ENCODE measurements at places on chromosomes 11 and 22. TPM values are rescaled to one million over a fixed set of nuclear protein-coding genes. Genes with fewer than 3 reads are reported as not detected.

- no peak for DNase-seq
Observed at GRCh38 chr22:22600531-22601261, 41.6 kb upstream of the PRAME start.

P2RX3 gene
- total RNA-seq, result not detected

DNA sequence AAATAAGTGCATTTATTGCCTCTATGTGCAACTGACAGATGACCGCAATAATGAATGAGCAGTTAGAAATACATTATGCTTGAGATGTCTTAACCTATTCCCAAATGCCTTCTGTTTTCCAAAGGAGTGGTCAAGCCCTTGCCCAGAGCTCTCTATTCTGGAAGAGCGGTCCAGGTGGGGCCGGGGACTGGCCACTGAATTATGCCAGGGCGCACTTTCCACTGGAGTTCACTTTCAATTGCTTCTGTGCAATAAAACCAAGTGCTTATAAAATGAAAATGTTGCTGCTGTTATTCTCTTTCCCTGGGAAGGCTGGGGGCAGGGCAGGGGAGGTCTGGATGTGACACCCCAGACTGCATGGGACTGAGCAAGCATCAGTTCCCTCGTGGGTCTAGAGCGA, 11.0 kb downstream of the NEFH start:
- no peak for DNase-seq

- DNase-seq, result no peak
Observed at GRCh38 chr22:27099946-27100722, 442.7 kb downstream of the MIAT start.

MS4A6E gene
- not detected for total RNA-seq

CASP5 gene
- total RNA-seq, result not detected

GRCh38 chr22:22201185-22201929, 43.2 kb upstream of the VPREB1 start:
- no peak for DNase-seq

DRD2 gene
- total RNA-seq, result not detected

GRCh38 chr22:17346578-17346977, 22.7 kb upstream of the CECR2 start:
- DNase-seq, result no peak

- DNase-seq, result no peak
Observed at GRCh38 chr11:126886636-126887035, 113.9 kb downstream of the KIRREL3 start.

DNA sequence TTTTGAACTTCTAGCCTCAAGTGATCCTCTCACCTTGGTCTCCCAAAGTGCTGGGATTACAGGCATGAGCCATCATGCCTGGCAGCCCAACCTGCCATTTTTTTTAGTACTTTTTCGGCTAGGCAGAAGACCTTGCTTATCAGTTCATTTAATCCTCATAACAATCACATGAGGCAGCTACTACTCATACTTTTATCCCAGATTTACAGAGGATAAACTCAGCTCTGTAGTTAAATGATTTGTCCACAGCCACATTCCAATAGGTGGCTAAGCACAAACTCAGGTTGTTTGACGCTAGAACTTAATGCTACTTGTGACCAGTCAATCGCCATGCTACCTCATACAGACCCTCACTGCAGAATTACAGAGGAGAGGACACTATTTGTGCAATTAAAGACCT, 28.1 kb downstream of the SBF2 start:
- no peak for DNase-seq

GRCh38 chr11:429391-429790, 12.4 kb downstream of the ANO9 start:
- DNase-seq, result no peak

GRCh38 chr11:59865031-59865430, 1.3 kb downstream of the TCN1 start:
- no peak for DNase-seq

- no peak for DNase-seq
Observed at GRCh38 chr11:38182126-38182866, 1584.3 kb upstream of the RAG2 start.

GRCh38 chr11:86577644-86578636, 94.5 kb downstream of the ME3 start:
- DNase-seq, result no peak

- no peak for DNase-seq
Observed at GRCh38 chr11:63763496-63764339, 4.9 kb downstream of the ZFTA start.

- no peak for DNase-seq
Observed at GRCh38 chr22:36228944-36229343, 10.4 kb downstream of the APOL2 start.

DNA sequence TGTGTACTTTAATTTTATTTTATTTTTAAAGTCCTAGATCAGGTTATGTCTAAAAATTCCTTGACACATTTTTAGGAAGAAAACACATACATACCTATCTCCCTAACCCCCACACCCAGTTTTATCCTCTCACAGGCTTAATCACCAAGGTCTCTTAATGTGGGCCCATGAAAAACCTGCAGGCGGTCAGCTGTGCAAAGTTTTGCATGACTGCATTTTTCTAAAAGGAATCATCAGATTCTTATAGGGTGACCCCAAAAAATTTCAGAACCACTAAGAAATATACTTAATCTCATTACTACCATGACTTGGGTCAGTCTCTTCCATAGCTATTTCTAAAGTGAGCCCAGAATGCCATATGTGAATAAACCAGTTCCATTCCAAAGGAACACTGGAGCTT, 19.8 kb downstream of the SAA1 start:
- no peak for DNase-seq

DNA sequence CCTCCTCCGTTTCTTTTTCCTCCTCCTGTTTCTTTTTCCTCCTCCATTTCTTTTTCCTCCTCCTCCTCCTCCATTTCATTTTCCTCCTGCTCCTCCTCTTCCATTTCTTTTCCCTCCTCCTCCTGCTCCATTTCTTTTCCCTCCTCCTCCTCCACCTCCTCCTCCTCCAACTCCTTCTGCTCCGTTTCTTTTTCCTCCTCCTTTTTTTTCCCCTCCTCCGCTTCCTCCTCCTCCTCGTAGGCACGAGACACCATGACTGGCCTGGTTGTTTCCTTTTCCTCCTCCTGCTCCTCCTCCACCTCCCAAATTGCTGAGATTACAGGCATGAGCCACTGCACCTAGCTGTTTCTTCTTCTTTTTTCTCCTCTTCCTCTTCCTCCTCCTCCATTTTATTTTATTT, 25.6 kb upstream of the DRICH1 start:
- DNase-seq, result no peak

APLNR gene
- 1.7 TPM for total RNA-seq

DNA sequence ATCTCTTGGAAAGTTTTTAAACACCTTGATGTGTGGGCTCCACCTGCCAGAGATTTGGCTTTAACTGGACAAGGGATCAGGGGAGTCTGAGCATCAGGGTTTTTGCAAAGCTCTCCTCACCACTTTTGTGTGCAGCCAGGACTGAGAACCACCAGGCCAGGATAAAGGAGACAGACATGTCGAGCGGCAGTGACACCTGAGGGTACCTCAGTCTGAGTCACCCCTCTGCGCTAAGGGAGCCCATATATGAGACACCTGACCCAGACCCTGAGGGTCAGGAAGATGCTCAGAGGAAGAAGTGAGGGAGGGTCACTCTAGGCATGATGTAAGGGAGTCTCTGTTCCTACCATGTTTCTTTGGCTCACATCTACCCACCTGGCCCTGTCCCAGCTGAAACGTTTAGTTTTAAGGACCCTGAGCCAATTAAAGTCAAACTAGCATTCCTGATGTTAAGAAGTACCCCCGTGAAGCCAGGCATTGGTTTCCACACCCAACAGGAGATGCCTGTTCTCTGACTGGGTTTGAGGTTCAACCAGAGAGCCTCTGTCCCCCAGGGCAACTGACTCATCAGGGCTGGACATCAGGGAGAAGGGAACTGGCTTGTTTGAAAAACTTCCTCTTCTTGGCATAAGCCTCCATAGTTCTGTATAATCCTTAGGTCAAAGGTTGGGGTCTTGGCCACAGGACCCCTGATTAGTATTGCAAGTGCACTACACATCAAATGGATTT, 72.4 kb upstream of the BIRC3 start:
- DNase-seq, result no peak

MYO7A gene
- 0.97 TPM for total RNA-seq

- no peak for DNase-seq
Observed at GRCh38 chr11:44982496-44983062, 31.9 kb upstream of the TP53I11 start.

- no peak for DNase-seq
Observed at GRCh38 chr11:27247660-27248059, 115.4 kb downstream of the CCDC34 start.

ARFIP2 gene
- 57.8 TPM for total RNA-seq

DNA sequence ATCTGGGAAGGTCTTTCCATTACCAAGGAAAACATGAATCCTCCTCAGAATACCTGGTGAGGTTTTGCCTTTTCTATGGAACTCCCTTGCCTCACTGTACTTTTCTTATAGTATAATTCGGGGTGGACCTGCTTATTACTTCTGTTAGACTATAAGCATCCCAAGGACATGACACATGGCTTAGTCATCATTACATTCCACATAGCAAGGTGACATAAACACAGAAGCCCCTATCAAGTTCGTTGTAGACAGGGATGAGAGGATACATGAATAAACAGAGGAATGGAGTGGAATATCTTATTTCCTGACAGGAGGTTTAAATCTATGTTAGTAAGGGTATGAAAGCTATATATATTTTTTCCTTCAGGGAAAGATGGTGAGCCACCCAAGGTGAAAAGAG, 532.2 kb upstream of the CCDC90B start:
- DNase-seq, result no peak

- no peak for DNase-seq
Observed at GRCh38 chr11:63489879-63490278, 1.1 kb downstream of the PLAAT5 start.

ARHGAP42 gene
- 3.5 TPM for total RNA-seq
